GM12878 (cell line): ENCODE measurements at places on chromosomes 3 and 15. TPM values are rescaled to one million over a fixed set of nuclear protein-coding genes. Genes with fewer than 3 reads are reported as not detected.

DNA sequence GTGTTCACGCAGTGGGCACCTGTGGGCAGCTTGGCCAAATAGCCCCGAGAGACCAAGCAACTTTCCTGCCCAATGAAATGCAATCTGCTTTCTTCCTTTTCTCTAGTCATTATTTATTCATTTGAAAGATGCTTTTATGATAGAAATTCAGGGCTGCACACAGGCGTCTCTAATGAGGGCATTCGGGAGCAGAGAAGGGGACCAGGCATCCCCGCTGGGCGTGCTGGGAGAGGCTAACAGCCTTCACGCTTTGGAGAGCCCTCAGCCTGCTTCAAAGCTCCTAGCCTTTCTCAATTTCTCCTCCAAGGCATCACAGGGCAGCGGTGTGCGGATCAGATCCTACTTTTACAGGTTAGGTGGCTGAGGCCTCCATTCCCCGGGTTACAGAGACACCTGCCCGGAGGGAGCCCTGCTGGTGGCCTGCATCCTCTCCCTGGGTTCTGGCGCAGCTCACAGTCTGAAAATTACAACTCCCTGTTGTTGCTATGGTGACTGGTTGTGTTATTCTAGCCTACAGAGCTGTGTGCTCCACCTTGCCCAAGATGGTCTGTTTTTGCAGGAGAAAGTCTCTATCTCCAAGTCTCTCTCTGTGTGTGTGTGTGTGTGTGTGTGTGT lies 21.8 kb upstream of the KLF13 start:
- no peak for DNase-seq
- H3K27ac ChIP-seq: no peak overlapping the region
- H3K27me3 ChIP-seq: no peaks in the 10 kb centered on the region

GRCh38 chr3:125398952-125399351 lies 23.8 kb upstream of the ZNF148 start:
- no peaks in the 10 kb centered on the region for H3K27me3 ChIP-seq
- no peaks in the 10 kb centered on the region for H3K36me3 ChIP-seq
- no peak overlapping the region for H3K27ac ChIP-seq
- H3K4me1 ChIP-seq: no peaks in the 10 kb centered on the region

GRCh38 chr3:175839366-175840005 lies 980.4 kb downstream of the NAALADL2 start:
- no peak overlapping the region for H3K27ac ChIP-seq
- no peak overlapping the region for H3K4me3 ChIP-seq
- no peak for DNase-seq
- H3K36me3 ChIP-seq: no peaks in the 10 kb centered on the region

- H3K27me3 ChIP-seq: no peaks in the 10 kb centered on the region
- DNase-seq: no peak
- no peak overlapping the region for H3K4me3 ChIP-seq
- H3K27ac ChIP-seq: no peak overlapping the region
- no peaks in the 10 kb centered on the region for H3K36me3 ChIP-seq
Observed at GRCh38 chr3:66702126-66702525, 201.3 kb upstream of the LRIG1 start.

- no peak overlapping the region for H3K4me3 ChIP-seq
- no peaks in the 10 kb centered on the region for H3K36me3 ChIP-seq
- H3K27ac ChIP-seq: no peak overlapping the region
- DNase-seq: no peak
- no peaks in the 10 kb centered on the region for H3K27me3 ChIP-seq
Observed at GRCh38 chr15:40500568-40501330, 30.0 kb downstream of the CHST14 start.

- no peak for DNase-seq
- H3K4me1 ChIP-seq: no peaks in the 10 kb centered on the region
- no peaks in the 10 kb centered on the region for H3K36me3 ChIP-seq
- no peaks in the 10 kb centered on the region; the same call in 1 of the 2 replicates for H3K27me3 ChIP-seq
Observed at GRCh38 chr3:15154326-15154725, 51.7 kb upstream of the CAPN7 start.

DNA sequence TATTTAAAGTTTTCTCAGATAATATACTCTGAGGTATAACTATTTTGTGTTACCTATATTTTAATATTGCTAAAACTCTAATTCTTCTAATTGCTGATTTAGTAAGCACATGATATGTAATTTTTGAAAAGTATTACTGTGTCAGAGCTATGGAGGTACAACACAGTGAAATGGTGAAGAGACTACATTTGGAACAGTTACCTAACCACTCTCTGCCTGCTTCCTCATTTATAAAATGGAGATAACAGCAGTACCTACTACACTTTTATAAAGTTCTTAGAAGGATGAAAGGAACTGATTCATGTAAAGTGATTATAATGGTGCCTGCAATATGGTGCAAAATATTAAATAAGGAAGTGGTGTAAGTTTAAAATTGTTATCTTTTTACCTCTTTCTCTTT lies 16.3 kb upstream of the NEK10 start:
- no peak for DNase-seq
- H3K4me3 ChIP-seq: no peak overlapping the region
- H3K36me3 ChIP-seq: no peaks in the 10 kb centered on the region; the same call in 1 of the 2 replicates
- H3K27ac ChIP-seq: no peak overlapping the region

DNA sequence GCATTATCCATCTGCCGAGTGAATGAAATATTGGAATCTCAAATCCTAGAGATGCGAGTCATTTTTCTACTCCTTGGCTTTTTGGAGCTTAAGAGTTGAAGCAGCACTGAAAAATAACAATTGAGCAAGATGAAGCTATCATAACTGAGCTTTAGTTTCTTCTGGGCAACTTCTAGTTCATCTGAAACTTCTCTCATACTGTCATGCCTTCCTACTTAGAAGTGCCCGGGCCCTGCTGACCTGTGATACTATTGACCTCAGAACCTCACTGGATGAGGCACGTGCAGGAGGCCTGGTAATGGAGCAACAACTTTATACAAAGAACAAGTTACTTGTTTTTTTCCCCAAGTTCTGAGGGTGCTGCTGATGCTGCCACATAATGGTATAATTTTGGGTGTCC lies 48.5 kb upstream of the P3H2 start:
- H3K27me3 ChIP-seq: no peaks in the 10 kb centered on the region
- DNase-seq: no peak
- peaks cover 4% of the 10 kb centered on the region; the same call in 1 of the 2 replicates for H3K4me1 ChIP-seq
- H3K27ac ChIP-seq: no peak overlapping the region; the same call in 1 of the 2 replicates
- no peak overlapping the region for H3K4me3 ChIP-seq
- no peaks in the 10 kb centered on the region for H3K36me3 ChIP-seq

DNA sequence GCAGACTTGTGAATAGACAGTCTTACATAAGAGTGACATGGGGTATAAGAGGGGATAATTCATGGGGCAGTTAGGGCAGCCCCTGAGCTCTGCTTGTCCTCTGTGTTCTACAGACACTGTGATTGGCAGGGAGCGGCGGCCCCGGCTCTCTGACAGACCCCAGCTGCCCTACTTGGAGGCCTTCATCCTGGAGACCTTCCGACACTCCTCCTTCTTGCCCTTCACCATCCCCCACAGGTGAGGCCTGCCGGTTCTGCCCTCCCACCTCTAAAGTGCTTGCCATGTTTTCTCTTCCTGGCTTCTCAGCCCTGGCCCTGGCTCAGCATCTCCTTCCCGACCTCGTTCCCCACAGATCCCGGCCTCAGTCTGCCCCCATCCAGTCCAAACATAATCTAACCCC lies 3.4 kb downstream of the CYP1A2 start:
- no peak overlapping the region for H3K4me3 ChIP-seq
- no peak overlapping the region for H3K27ac ChIP-seq
- H3K4me1 ChIP-seq: no peaks in the 10 kb centered on the region
- no peak for DNase-seq
- H3K27me3 ChIP-seq: no peaks in the 10 kb centered on the region
- H3K36me3 ChIP-seq: no peaks in the 10 kb centered on the region

GRCh38 chr15:69955240-69955894 lies 142.3 kb downstream of the TLE3 start:
- H3K27ac ChIP-seq: no peak overlapping the region
- H3K27me3 ChIP-seq: no peaks in the 10 kb centered on the region
- H3K4me1 ChIP-seq: no peaks in the 10 kb centered on the region

- H3K36me3 ChIP-seq: no peaks in the 10 kb centered on the region
- no peak overlapping the region for H3K27ac ChIP-seq
- no peak for DNase-seq
- no peaks in the 10 kb centered on the region for H3K4me1 ChIP-seq
Observed at GRCh38 chr15:47932951-47933641, 187.7 kb upstream of the SLC24A5 start.

DNA sequence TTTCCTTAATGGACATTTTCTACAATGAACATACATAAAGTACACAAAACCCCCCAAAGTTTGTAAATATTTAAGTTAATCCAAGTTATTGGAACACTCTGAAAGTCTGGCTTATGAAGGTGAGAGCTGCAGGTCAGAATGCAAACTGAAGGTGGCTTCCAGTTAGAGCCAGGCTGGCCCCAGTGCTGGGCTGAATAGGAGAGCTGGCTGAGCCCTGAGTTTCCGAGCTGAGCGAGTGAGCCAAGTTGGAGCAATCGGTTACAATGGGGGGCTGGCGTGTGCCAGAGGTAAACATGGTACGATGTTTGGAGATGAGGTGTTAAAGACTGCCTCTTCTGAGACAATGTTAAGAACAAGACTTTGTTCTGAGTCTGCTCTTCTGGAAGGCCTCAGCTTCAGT lies 230.8 kb upstream of the MCTP2 start:
- no peak overlapping the region for H3K4me3 ChIP-seq
- no peak overlapping the region for H3K27ac ChIP-seq
- no peaks in the 10 kb centered on the region for H3K4me1 ChIP-seq
- H3K36me3 ChIP-seq: no peaks in the 10 kb centered on the region
- no peaks in the 10 kb centered on the region for H3K27me3 ChIP-seq
- DNase-seq: no peak

GRCh38 chr3:197017003-197017402 lies 12.6 kb downstream of the MELTF start:
- H3K27me3 ChIP-seq: no peaks in the 10 kb centered on the region
- no peaks in the 10 kb centered on the region for H3K4me1 ChIP-seq

DNA sequence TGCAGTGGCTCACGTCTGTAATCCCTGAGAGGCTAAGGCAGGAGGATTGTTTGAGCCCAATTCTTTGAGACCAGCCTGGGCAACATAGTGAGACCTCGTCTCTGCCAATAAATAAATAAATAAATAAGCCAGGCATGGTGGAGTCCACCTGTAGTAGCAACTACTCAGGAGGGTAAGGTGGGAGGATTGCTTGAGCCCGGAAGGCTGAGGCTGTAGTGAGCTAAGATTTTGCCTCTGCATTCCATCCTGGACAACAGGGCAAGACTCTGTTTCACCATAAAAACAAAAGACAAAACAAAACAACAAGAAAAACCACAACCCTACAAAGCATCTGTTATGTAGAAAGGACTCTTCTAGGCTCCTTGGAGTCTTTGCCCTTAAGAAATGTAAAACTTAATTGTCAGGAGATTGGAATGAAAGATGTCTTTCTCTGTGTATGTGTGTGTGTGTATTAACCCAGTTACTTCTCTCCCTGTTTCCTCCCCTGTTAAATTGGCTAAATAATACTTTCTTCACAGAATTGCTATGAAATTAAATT lies 9.5 kb downstream of the NECTIN3 start:
- no peak for DNase-seq
- H3K36me3 ChIP-seq: no peaks in the 10 kb centered on the region
- no peaks in the 10 kb centered on the region for H3K27me3 ChIP-seq
- no peak overlapping the region for H3K4me3 ChIP-seq
- no peaks in the 10 kb centered on the region for H3K4me1 ChIP-seq

GRCh38 chr15:49148727-49149126 lies 6.7 kb downstream of the COPS2 start:
- no peaks in the 10 kb centered on the region for H3K4me1 ChIP-seq
- H3K27ac ChIP-seq: no peak overlapping the region
- H3K27me3 ChIP-seq: no peaks in the 10 kb centered on the region
- H3K36me3 ChIP-seq: 0 out of 2 replicates have a peak, but pooled peaks cover 6% of the 10 kb centered on the region
- DNase-seq: no peak
- peak overlapping the region; percentile 6; the same call in 1 of the 2 replicates for H3K4me3 ChIP-seq

DNA sequence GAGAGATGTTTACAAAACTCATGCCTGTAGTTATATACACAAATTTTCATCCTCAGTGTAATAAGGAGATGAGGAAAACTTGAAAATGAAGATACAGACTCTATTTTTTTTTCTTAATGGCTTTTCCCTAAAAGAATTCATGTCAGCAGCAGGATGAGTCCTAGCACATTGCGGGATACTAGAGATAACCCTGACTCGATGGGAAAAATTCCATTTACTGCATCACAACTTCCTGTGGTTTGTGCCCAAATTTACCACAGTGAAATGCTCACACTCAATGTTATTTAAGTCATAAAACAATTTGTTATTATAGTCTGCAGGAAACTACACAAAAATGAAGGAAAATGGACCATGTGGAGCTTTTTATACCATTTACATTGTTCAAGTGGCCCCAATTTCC lies 581.9 kb upstream of the ZNF717 start:
- DNase-seq: no peak
- H3K36me3 ChIP-seq: no peaks in the 10 kb centered on the region
- H3K27me3 ChIP-seq: no peaks in the 10 kb centered on the region
- no peak overlapping the region for H3K27ac ChIP-seq
- no peaks in the 10 kb centered on the region for H3K4me1 ChIP-seq

DNA sequence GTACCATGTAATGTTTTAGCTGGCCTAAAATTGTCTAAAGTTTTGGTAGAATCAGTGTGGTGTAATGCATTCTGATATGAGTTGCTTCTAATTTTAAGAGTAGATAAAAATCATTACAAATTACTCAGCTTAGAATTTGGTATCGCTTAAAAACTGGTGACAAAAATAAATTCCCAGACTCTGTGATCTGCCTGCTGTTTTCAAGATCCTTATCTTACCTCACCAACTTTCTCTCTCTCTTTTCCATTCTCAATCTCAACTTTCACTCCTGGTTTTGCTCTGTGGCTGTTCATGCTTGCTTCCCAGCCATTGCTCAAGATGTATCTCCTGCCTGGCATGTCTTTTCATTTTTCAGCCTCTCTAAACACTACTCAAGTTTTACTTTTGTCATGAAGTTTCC lies 45.7 kb downstream of the TCF12 start:
- no peak overlapping the region for H3K4me3 ChIP-seq
- no peaks in the 10 kb centered on the region for H3K36me3 ChIP-seq
- peak overlapping the region; percentile 9; the same call in 1 of the 2 replicates for H3K27ac ChIP-seq
- no peaks in the 10 kb centered on the region for H3K27me3 ChIP-seq

Gene IREB2
- polyA plus RNA-seq: 19.4 and 25.8 TPM in 2 replicates

Gene ZKSCAN7
- polyA plus RNA-seq: 2.3 and 2.5 TPM in 2 replicates

Gene KCNAB1
- polyA plus RNA-seq: 0.58 and 0.69 TPM in 2 replicates

Gene ALAS1
- 97.5 and 102 TPM in 2 replicates for polyA plus RNA-seq

Gene PPP2R3A
- 0.06 and 0.09 TPM in 2 replicates for polyA plus RNA-seq

Gene CXCR6
- polyA plus RNA-seq: 0.11 TPM in 1 of 2 replicates, not detected in the other

Gene IMPG2
- not detected in 2 replicates for polyA plus RNA-seq

Gene CCDC13
- 0.16 and 0.19 TPM in 2 replicates for polyA plus RNA-seq

Gene CLDN16
- 3.8 and 4.2 TPM in 2 replicates for polyA plus RNA-seq

Gene EFCC1
- not detected in 2 replicates for polyA plus RNA-seq

Gene TGM5
- polyA plus RNA-seq: 7.3 and 7.8 TPM in 2 replicates

Gene TBC1D2B
- polyA plus RNA-seq: 2.7 and 4.1 TPM in 2 replicates

Gene SPESP1
- polyA plus RNA-seq: not detected in 2 replicates

Gene ZNF860
- polyA plus RNA-seq: not detected in 2 replicates

Gene PLSCR1
- 34.9 and 35.4 TPM in 2 replicates for polyA plus RNA-seq

Gene CACNA2D3
- polyA plus RNA-seq: not detected in 2 replicates

Gene FBXW12
- polyA plus RNA-seq: 0.18 TPM in 1 of 2 replicates, not detected in the other
